ENCODE measurements at places on chromosomes 5 and 9.

- peak; percentile 80 for DNase-seq
Observed at GRCh38 chr5:141524604-141525597, 36.0 kb downstream of the PCDHGC5 start.

DNA sequence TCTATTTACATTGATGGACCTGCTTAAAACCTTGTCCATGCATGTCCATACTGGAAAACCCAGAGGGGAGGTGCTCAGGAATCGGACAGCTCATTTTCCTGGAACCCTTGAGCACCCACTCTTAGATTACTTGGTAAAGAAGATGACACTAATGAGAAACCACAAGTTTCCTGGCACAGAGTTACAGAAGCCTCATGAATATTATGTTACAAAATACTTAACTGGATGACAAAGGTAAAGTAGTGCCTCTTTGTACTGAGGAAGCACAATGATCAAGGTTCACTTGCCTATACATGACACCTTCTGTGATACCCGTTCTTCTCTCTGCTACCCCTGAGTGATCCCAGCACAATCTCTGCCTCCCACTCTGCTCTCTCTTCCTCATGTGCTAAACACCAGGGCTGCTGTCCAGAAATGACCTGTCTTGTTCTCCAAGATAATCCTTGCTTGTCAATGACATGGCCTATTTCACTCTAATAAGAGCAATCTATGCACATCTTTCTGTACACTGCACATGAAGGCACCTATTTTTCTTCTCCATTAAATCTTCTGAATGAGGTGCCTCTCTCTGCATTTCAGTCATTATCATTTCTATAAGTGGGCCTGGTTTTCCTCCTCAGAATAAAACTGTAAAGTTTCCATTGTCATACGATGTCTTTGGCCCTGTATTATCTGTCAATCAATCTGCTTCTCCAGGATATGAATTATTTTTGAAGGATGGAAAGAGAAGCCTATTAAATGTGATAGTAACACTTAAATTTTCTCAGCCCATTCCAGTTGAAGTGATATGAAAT lies 684.0 kb upstream of the ACO1 start:
- DNase-seq = no peak

- no peak for DNase-seq
Observed at GRCh38 chr9:137973829-137974416, 96.3 kb downstream of the CACNA1B start.

GRCh38 chr5:119386596-119387344 lies 31.0 kb downstream of the TNFAIP8 start:
- DNase-seq = no peak
